ENCODE measurements at places on chromosomes 11 and 22. TPM values are rescaled to one million over a fixed set of nuclear protein-coding genes. Genes with fewer than 3 reads are reported as not detected.

DNA sequence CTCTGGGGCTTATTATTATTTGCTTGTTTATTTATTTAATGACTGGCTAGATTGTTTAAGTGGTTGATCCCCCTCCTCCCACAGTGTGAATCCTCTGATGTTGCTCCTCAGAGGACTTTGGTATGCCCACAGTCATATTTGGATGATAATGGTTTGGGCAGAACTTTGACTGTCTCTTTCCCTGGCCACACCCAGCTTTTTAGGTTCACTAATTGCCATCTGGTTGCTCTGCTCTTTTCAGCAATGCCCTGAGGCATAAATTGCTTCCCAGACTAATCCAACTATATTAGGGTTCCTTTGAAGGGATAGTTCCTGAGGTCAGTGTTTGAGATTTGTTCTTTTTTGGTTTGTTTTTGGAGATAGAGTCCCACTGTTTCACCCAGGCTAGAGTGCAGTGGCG is 99.3 kb upstream of the RRM1 start:
- no peak for DNase-seq

- no peak for DNase-seq
These were observed 72.0 kb downstream of the TRIM29 start for GRCh38 chr11:120065876-120066275.

- no peak for DNase-seq
These were observed 4.9 kb downstream of the OVOL1 start for GRCh38 chr11:65791719-65792213.

DNA sequence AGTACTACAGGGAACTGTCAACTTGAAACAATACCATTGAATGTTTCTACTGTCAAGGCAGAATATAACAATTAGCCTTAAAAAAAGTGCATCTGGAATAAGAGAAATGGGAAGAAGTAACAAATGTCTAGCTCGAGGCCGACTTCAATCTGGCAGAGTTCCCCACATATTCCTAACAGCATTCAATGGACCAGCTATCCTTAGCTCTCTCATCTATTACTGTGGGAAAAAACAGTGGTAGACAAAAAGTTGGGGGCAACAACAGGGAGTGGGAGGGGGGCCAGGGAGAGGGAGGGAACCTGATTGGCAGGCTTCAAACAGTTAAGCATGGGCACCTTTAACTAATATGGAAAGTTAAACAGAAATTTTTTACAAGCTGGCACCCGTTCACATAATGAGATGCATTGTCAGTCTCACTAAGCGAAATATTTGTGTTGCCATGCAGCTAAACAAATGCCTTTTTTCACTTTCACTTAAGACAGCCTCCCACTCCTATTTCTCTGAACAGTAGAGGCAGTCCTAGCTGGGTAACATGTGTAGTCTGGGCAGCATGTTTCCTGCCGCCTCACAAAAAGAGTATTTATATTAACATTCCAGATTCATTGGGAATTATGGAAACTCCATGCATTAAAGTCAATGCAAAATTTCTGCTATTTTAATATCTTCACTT is 62.2 kb upstream of the SOX6 start:
- no peak for DNase-seq

- DNase-seq: no peak
These were observed 312.3 kb downstream of the MN1 start for GRCh38 chr22:27489178-27489675.

- no peak for DNase-seq
These were observed 1206.6 kb upstream of the RAG2 start for GRCh38 chr11:37804666-37805065.

CDKN1C gene
- total RNA-seq: 36.7 TPM

OR10G6 gene
- total RNA-seq: not detected

SYCE3 gene
- not detected for total RNA-seq

MOB2 gene
- 15.1 TPM for total RNA-seq

MPPED2 gene
- 63.2 TPM for total RNA-seq

IFITM1 gene
- total RNA-seq: 6.9 TPM

All from frontal cortex (tissue), 4 donors.